Left renal cortex interstitium (tissue), 4 donors: ENCODE measurements at places on chromosomes 7 and 10. TPM values are rescaled to one million over a fixed set of nuclear protein-coding genes. Genes with fewer than 3 reads are reported as not detected.
A peak's percentile ranks its signal among the peaks of the same experiment; 100 is the strongest.

The DPP6 gene
- polyA plus RNA-seq = 53.4 TPM

The TET1 gene
- 10.1 TPM for polyA plus RNA-seq

The GOLGA7B gene
- 0.19 TPM for polyA plus RNA-seq

The ELN gene
- 130 TPM for polyA plus RNA-seq

- no peak for DNase-seq
Observed at GRCh38 chr10:124719213-124719851, 24.8 kb downstream of the FAM53B start.

DNA sequence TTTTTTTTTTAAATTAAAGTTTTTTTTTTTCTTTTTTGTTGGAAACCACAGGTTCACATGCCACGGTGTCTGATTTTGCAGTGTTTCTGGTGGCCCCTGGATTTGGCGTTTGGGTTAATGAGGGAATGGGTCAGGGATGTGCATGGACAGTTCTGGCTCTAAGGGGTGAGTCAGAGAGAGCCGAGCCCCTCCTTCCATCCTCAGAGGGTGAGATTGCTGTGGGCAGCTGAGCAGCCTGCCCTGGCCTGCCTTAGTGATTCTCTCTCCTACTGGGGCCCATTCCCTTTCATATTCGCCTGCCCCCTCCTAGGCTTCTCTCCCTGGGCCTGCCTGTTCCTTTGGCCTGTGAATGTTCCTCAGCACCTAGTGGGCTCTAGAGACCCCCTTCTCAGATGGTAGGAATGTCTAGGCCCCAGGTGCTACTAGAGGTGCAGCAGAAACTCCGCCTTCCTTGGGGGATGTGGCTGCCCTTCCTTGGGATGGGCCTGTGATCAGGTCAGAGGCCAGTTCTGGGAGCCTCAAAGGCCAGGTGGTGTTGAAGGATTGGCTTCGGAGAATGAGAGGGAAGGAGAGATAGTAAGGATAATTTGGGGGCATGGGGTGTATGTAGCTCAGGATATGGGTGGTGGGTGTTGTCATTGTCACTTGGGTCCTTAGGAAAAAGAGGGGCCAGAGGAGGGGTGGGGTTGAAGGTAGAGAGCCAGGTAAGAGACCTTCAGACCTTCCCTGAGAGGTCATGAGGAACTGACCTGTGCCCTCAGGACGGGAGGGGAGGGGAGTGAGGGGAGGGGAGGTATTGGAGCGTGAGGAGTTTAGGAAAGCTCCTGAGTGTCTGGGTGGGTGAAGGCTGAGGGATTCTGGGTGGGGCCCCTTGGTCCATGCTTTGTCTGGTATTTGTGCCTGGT is 19.8 kb downstream of the TSPAN14 start:
- no peak for DNase-seq

- DNase-seq = no peak
Observed at GRCh38 chr7:16730937-16731336, 22.6 kb upstream of the TSPAN13 start.

GRCh38 chr10:26890956-26891355 is 30.2 kb upstream of the ABI1 start:
- peak; percentile 16 for DNase-seq

GRCh38 chr10:58488921-58489320 is 23.8 kb upstream of the BICC1 start:
- DNase-seq = no peak

- no peak for DNase-seq
Observed at GRCh38 chr10:25059990-25060389, 43.6 kb downstream of the THNSL1 start.

GRCh38 chr7:95755277-95755934 is 16.9 kb upstream of the DYNC1I1 start:
- DNase-seq = no peak

DNA sequence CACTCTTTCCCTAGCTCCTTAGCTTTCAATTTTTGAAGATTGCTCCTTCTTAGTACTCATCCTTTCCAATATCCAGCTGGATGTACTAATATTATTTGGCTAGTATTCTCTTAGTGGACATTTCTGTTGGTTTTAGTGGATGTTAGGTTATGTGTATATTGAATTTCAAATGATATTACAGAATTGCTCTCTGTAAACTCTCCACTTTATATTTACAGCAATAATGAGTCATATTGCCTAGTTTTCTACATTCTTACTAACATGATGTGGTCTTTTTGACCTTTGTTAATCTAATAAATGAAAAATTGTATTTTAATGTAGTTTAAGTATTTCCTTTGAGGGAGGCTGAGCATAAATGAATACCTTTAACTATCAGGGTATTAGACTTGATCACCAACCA is 69.4 kb downstream of the BICC1 start:
- DNase-seq = no peak
